GM10248 (cell line): ENCODE measurements at places on chromosomes 3 and 15.

DNA sequence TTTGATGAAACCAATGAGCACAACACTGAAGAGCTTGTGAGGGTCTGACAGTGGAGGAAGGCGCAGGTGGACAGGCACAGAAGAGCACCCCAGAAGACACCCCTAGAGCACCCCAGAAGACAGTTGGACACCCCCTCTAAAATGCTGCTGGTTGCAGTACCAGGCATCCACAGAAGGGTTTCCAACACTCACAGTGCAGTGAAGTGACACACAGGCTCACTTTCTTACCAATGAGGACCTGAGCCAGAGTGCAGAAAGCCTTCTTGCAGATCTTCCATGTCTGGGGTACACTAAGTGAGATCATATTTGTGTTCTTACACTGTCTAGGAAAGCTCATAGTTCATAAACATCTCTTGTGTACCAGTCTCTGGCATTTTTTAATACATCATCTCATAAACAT is 27.6 kb downstream of the CCNL1 start:
- DNase-seq = no peak

- no peak for DNase-seq
Measured at GRCh38 chr3:129182390-129183185, 1.1 kb downstream of the CNBP start.

- no peak for DNase-seq
Measured at GRCh38 chr3:10741891-10742671, 73.9 kb upstream of the SLC6A11 start.

GRCh38 chr3:5110337-5110736 is 11.8 kb upstream of the ARL8B start:
- DNase-seq = no peak

DNA sequence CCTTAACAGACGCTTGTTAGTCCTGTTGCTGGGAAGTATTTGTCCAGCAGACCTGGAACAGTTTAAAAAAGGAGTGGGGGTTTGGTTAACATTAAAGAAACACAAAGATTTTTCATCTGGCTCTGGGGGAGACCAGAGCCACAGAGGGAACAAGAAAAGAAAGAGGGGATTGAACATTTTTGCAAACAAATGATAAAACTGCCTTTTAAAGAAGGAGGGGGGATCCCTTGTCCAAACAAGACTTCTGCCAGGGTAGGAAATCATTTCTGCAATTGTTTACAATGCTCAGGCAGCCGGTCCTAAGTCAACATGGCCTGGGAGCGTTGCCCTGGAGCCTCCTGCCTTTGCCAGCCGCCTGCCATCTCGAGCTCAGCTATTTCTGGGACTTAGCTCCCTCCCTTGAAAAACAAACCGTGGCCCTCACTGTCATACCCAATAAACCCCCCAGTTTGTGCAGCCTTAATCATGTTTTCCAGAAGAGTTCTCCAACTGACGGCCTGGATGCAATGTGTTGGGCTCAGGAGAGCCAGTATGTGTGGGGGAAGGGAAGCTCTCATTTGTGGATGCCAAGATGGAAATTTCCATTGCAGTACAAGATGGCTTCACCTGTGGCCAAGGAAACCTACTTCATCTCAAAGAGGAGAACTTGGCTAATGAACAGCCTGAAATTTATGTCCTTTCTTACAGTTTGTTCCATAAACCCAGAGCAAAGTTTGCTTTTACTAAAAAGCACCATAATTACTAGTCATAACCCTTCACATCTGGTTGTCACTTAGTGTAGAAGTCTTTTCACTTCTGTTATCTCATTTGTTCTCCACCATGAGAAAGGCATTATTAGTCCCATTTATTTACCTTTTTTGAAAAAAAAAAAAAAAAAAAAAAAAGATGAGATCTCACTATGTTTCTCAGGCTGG is 75.9 kb upstream of the RNU6-1 start:
- DNase-seq = no peak

DNA sequence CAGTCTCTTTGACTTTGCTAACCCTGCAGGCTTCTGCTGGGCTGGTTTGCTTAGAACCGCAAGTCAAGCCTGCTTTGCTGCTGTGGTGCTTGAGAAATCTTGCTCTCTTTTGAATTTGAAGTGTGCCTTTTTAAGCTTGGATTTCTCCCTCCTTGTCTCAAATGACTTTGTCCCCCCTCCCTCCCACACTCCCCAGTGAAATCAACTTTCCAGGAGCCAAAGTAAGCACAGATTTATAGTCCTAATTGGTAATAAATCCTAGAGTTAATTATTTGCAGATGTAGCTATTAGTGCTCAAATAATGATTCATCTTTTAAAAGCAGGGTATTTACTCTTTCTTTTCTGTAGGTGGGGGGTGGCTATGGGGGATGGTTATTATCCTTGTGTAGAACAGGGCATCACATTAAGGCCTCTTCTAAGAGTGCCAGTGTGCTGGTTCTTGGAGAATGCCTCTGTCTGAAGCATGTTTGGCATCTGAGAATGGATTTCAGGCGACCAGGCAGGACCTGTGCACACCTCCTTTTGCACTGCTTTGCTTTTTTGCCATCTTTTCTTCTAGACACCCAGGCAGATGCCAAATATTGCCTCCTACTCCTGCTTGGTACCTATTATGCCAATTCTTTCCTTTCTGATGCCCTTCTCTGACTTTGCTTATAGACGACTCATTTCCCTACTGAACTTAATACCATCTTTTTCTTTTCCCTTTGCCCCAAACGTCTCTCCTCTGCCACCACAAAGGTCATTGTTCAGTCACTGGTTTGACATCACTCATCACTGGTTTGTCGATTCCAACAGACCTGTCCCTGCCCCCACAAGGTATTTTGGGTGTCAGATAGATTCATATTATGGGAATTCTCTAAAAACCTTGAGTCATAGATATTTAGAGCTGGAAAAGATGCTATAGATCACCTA is 50.7 kb downstream of the CLDN11 start:
- DNase-seq = no peak

DNA sequence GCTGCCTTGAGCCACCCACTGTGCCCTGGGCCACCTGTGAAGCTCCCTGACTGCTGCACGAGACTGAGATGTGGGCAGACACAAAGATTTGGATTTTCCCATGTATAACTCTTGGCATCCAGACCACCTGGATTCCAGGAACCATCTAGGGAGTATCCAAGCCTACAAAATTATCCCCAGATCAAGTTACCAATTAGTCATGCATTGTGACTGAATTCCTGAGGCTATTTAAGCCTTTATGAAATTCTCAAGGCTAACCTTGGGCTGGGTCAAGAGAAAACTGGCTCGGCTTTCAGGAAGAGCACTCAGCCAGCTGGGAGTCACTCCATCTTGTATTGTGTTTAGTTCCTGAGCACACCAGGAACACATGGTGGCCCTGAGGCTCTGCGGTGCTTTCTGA is 13.3 kb upstream of the ATP13A5 start:
- DNase-seq = no peak

- DNase-seq = no peak
Measured at GRCh38 chr3:30604558-30604957, 1.8 kb upstream of the TGFBR2 start.

DNA sequence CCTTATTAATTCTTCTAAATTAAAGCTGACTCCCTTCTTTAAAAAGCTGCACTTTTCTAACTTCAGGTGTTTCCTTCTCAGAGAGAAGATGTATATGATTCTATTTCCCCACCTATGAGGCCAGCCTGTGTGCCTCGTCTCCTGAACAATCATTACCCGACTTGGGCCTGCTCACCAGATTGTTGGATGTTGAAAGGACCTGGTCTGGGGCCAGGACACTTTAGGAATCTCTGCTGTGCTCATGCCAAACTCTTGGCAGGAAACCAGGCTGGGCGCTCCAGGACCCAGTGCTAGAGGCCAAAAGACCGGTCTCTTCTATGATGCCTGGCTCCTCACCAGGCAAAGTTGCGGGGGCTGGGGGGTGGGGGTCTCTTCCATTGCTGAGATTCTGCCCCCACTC is 16.9 kb upstream of the LRRC31 start:
- DNase-seq = no peak

DNA sequence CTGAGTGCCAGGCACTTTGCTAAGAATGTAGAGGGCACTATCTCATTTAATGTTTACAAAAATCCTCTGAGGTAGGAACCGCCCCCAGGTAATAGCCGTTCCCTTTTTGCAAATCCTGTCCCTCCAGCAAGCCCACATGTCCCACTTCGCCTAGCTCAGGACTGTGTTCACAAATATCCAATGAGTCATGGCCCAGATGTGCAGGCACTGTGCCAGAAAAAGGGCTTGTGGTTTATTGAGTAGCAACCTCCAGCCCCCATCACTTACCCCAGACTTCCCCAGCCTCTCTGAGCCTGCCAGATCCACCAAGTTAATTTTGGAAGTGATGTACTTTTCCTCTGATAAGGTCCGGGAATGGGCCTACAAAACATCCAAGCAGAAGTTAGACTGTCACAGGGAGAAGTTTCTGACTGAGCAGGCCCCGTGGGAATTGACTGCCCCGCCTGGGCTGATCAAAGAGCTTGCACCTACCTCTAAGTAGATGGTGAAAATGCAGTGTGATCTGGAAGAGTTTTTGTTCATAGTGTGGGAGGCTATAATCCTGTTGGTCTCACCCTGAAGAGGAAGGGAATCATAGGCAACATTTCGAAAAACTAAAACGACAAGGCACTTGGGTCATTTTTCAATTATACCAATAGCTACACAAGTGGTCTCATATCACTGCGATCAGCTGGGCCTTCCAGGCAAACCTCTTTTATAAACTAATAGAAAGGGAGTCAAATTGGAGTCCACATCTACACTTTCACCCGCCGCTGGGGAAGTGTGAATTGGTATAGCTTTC is 15.7 kb downstream of the KIF9 start:
- DNase-seq = peak; percentile 60

DNA sequence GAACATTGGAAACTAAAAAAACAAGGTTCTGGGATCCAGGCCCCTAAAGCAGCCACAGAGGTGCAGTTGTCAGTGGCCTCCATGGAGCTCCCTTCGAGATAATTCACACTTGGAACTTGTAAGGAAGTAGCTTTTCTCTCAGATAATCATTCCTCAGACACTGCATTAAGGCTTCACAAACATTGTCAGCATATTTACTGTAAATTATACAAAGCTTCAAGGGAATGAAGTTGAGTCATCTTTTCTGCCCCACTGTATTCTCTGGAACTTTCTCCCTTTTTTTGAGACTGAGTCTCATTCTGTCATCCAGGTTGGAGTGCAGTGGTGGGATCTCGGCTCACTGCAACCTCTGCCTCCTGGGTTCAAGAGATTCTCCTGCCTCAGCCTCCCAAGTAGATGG is 7.1 kb downstream of the BLOC1S6 start:
- DNase-seq = no peak

GRCh38 chr15:28191832-28192231 is 92.7 kb upstream of the OCA2 start:
- DNase-seq = no peak

GRCh38 chr3:99520513-99520912 is 117.9 kb upstream of the COL8A1 start:
- no peak for DNase-seq

GRCh38 chr3:167855306-167855705 is 119.8 kb downstream of the SERPINI1 start:
- DNase-seq = no peak

GRCh38 chr3:126199256-126199655 is 18.9 kb upstream of the ALDH1L1 start:
- DNase-seq = no peak

DNA sequence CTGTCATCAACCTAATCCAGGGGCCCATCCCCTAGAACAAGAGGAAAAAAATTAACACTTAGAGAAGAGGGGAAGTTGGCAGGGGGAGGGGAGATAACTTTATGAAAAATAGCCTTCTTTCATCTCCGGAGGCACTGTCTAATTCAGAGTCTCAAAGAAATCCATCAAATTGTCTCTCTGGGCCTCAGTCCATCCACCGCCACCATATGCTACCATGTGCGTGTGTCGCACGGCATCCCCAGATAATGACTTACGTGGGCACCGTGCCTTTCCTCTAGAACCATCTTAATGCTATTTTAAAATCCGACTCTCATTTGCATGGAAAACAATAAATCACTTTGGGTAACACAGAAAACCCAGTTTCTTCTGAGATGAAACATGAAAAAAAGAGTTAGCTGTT is 619.7 kb downstream of the FHIT start:
- no peak for DNase-seq

GRCh38 chr3:69590111-69590510 is 149.2 kb upstream of the MITF start:
- DNase-seq = no peak

GRCh38 chr3:186220365-186220764 is 111.5 kb upstream of the ETV5 start:
- DNase-seq = no peak

DNA sequence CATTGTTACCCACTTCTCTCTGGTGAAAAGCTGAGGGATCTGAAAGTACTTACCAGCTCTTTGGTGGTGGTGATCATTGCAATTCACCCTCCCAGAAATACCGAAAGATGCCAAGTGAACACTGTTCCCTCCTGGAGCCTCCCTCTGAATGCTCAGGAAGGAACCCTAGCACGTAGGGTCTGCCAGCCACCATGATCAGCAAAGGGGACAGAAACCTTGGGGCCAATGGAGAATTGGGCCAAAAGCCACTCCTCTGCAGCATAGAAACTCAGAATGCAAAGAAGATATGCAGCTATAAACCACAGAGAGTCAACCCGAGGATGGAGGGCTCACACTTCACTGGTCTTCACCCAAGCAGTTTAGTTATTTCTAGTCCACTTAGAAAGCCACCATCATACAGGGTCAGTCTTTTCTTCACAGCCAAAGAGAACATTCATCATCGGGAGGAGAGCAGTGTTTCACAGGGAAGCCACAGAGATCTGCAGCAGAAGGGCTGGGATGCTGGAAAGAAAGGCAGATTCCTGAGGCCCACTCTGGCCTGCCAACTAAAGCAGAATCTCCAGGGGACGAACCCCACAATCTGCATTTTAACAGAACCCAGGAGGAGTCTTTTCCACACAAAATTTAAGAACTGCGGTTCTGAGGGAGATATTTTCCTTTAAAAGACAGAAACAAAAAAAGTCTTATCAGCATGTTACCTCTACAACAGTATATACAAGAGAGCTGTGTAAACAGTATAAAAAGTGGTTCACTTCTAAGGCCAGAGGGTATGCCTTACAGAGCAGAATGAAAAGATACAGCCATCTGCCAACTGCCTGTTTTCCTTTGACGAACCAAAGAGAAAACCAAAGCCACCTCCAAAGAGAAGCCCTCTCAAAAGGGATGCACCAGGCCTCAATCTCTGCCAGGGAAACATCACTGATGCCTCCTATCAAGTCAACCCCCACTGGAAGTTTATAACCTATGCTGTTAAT is 11.3 kb downstream of the TBC1D2B start:
- DNase-seq = peak; percentile 71

DNA sequence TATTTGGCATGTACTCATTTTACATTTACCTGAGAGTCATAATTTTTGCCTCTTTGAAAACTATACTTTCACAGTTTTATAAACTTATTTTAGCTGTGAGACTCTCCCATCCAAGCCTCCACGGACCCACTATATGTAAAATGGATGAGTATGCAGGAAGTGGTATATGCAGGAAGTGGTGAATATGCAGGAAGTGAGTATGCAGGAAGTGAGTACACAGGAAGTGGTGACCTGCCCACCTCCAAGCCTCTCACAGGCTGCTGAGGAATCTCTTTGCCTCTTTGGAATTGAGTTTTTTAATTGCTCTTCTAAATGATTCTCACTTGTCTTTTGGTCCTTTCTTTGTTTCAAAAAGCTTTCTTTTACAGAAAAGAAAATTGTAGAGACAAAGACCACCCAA is 85.2 kb downstream of the KBTBD8 start:
- DNase-seq = no peak

GRCh38 chr3:149090907-149091306 is 4.6 kb upstream of the HLTF start:
- peak; percentile 32 for DNase-seq
